Karpas-422 (cell line): ENCODE measurements at places on chromosomes 3 and 15. TPM values are rescaled to one million over a fixed set of nuclear protein-coding genes. Genes with fewer than 3 reads are reported as not detected.
A peak's percentile ranks its signal among the peaks of the same experiment; 100 is the strongest.

Gene GRAMD1C
- 1.4 and 4.0 TPM in 2 replicates for total RNA-seq

Gene TERC
- 1,199 and 1,851 TPM in 2 replicates for total RNA-seq

Gene PLCH1
- 0.34 and 0.51 TPM in 2 replicates for total RNA-seq

Gene GOLGA8T
- total RNA-seq, result not detected in 2 replicates

Gene UQCC5
- 23.4 and 29.7 TPM in 2 replicates for total RNA-seq

Gene CCNB2
- 35.4 and 65.2 TPM in 2 replicates for total RNA-seq

Gene LDHAL6B
- not detected in 2 replicates for total RNA-seq

Gene TMEM42
- 19.2 and 42.1 TPM in 2 replicates for total RNA-seq

Gene ASB14
- 0.04 TPM in 1 of 2 replicates, not detected in the other for total RNA-seq

Gene SPTBN5
- 0.11 and 0.22 TPM in 2 replicates for total RNA-seq

Gene CSTA
- total RNA-seq, result 3.8 and 10.5 TPM in 2 replicates

Gene PLA2G4F
- not detected in 2 replicates for total RNA-seq

Gene KBTBD12
- not detected in 2 replicates for total RNA-seq

Gene STAB1
- not detected in 2 replicates for total RNA-seq

Gene STARD5
- 0.22 and 0.87 TPM in 2 replicates for total RNA-seq

DNA sequence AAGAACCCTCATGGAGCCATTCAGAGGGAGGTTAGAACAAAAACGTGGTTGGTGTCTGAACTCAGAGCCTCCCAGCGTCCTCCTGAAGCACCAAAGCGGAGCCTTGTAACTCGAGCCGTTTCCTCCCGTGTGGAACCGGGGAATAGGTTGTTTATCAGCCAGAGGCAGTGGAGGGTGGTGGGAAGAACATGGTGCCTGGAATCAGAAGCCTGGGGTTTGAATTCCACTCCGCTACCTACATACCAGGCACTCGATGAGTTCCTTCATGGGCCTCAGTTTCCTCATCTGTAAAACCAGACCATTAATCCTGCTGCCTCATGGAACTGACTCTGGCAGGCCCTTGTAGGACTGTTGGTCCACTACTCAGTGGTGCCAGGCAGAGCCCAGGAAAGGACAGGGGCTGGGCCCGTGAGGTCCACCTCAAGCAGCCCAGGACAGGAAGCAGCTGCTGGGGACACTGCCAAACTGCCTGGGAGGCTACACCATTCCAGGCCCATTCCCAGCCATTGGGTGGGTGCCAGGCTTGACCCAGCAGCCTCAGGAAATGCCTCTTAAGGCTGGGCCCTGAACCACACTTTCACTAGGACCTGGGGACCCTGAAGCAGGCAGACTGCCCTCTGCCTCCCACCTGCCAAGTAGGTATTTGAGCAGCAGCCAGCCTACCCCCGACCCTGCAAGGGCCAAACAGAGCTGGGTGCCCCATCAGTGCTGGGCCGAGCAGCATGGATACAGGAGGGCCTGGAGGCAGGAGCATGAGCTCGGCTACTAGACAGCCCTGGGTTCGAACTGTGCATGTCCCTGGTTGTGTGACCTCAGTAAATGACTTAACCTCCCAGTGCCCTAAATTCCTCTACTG lies 33.4 kb downstream of the PRKCD start:
- H3K4me3 ChIP-seq, result no peak overlapping the region
- H3K36me3 ChIP-seq, result peaks cover 22% of the 10 kb centered on the region
- H3K27ac ChIP-seq, result peak overlapping the region; percentile 68
- peak; percentile 49 for DNase-seq
- H3K4me1 ChIP-seq, result peaks cover 89% of the 10 kb centered on the region
- H3K27me3 ChIP-seq, result no peaks in the 10 kb centered on the region

DNA sequence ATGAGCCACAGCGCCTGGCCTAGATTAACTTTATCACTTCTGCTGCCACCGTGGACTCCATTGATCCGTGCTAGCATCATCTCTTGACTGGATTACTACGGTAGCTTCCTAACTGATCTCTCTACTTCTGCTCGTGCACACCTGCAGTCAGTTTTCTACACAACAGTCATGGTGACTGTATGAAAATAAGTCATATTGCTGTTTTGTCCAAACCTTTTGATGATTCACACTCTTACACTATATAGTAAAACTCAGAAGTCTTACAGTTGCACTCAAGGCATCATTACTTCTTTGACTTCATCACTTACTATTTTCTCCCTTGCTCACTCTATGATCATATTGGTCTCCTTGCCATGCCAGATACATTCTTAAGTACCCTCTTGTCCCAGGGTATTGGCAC lies 10.1 kb downstream of the PDCD6IP start:
- H3K27ac ChIP-seq, result no peak overlapping the region
- no peak overlapping the region for H3K4me3 ChIP-seq
- H3K36me3 ChIP-seq, result peaks cover 36% of the 10 kb centered on the region
- H3K4me1 ChIP-seq, result peaks cover 9% of the 10 kb centered on the region
- H3K27me3 ChIP-seq, result no peaks in the 10 kb centered on the region
- DNase-seq, result no peak

DNA sequence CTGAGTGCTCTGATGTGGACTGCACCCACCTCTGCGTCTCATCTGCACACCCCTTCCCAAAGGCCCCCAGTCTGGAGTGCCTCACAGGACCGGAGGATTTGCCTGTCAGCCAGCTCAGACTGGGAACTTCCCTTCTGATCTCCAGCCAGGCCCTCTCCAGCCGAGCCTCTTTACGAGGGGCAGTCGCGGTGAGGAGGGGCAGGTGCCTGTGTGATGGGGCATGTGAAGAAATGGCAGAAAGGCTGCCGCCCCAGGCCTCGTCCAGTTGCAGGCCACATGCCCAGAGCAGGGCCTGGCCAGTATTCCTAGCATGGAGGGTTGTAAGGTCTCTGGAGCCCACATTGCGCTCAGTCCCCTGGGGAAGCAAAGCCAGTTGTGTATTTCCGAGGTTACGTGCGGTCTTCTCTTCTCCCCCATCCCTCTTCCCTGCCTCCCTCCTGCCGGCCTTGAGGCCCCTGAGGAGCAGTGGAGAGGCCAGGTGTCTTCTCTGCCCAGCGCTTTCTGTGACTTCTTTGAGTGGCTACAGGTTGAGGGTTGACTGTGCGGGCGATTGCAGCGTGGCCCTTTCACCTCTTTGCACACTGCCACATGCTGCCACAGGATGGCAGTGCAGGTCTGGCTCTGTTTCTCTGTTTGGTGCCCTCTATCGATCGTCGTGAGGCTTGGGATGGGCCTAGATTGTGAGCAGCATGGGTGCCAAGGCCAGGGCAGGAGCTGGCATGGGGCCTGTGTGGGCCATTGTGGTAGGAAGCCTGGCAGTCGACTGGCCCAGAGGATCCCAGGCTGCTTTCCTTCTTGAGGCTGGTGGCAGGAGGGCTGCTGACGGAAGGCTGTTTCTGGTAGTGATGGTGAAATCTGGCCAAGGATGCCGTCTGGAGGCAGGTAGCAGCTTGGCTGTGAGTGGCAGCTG lies 5.3 kb downstream of the CLK3 start:
- no peak overlapping the region for H3K27ac ChIP-seq
- H3K4me1 ChIP-seq, result peaks cover 17% of the 10 kb centered on the region
- DNase-seq, result peak; percentile 92
- H3K4me3 ChIP-seq, result no peak overlapping the region

GRCh38 chr3:37907371-37907770 lies 45.7 kb downstream of the CTDSPL start:
- no peak overlapping the region for H3K4me3 ChIP-seq
- no peaks in the 10 kb centered on the region for H3K4me1 ChIP-seq
- no peak for DNase-seq
- H3K36me3 ChIP-seq, result no peaks in the 10 kb centered on the region
- H3K27ac ChIP-seq, result no peak overlapping the region
- no peaks in the 10 kb centered on the region for H3K27me3 ChIP-seq

GRCh38 chr3:110526777-110527727 lies 544.6 kb upstream of the NECTIN3 start:
- H3K4me1 ChIP-seq, result no peaks in the 10 kb centered on the region
- DNase-seq, result no peak
- no peak overlapping the region for H3K27ac ChIP-seq
- no peak overlapping the region for H3K4me3 ChIP-seq

DNA sequence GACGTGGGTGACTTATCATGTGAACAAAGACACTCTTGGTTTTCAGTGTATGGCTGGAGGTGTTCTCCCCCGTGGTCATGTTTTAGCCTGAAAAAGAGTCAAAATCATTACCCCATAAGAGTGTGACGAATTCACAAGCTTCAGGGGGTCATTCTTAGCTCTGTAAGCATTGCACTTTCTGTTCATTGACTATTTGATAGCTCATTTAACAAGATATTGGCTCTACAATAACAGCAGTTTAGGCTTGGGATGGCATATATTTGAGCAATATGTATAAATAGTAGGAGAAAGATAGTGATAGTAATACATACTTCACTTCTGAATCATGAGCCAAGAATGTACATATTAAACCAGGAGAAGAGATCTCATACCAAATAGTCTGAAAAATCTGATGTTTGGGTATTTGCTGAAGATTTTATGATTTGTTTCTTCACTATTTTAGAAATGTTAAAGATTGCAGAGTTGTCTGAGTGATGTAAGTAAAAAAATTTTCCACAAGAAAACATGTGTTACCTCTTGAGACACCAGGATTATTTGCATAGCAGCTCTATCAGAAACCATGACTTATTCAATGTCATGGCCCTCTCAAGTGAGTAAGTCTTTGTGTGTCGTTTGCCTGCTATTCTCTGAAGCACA lies 996.0 kb downstream of the OTOL1 start:
- H3K4me3 ChIP-seq, result no peak overlapping the region
- no peaks in the 10 kb centered on the region for H3K27me3 ChIP-seq

DNA sequence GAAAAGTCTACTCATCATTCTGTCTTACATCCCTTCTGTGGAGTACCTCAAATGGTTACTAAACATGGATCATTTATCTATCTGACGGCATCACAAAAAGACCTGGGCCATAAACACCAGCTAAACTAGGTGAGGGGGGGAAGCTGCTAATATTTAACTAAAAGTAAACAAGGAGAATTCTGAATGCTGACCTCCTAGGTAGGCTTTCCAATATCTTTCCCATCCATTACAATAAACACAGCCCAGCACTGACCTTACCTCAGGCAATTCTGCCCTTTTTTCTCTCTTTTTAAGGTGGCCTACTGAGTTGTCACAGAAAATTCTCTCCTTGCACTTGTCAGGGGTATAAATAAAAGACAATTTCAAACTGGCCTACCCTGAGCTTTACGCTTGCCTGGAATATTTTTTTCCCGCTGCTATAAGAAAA lies 33.1 kb downstream of the USF3 start:
- peaks cover 14% of the 10 kb centered on the region; the same call in 1 of the 2 replicates for H3K36me3 ChIP-seq
- H3K4me3 ChIP-seq, result no peak overlapping the region
- DNase-seq, result no peak
- H3K4me1 ChIP-seq, result no peaks in the 10 kb centered on the region

DNA sequence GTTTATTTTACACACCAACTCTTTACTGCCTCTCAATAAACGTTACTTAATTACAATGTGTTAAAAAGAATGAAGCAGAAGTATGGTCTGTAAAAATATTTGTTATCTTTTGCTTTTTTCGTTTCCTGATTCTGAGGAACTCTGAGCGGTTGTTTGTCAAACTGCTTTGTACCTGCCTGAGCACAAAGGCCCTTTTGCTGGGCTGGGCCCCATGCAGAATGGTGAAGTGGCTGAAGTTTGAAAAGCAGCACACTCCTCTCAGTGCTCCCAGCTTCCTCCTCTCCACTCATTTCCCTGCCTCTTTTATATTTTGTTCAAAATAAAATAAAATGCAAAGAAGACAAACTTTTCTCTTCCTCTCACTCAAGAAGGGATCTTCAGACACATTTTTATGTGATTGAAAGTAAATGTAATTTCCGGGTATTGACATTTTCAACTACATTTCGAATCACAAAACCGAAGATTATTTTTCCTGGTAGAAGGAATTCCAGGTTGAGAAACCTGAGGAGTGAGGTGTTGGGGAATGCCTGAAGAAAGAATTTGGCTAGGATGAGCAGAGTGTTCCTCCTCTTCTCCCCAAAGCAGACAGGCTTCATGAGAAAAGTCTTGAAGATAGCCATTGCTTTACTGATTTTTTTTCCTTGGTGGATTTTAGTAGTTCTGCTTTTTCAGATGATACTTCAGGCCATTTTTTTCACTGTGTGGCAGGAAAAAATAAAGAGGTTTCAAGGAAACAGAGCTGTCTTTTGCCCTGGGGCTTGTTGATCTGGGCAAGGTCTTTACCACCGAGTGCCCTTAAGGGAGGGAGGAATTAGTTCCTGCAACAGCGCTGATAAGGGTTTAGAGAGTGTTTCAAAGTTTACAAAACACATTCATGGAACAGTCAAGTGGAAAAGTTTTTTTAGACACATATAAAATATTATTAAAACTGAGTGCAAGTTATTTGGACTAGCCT lies 229.8 kb downstream of the NFKBIZ start:
- no peaks in the 10 kb centered on the region for H3K27me3 ChIP-seq
- no peaks in the 10 kb centered on the region for H3K36me3 ChIP-seq
- no peaks in the 10 kb centered on the region for H3K4me1 ChIP-seq
- H3K4me3 ChIP-seq, result no peak overlapping the region
- DNase-seq, result no peak
- H3K27ac ChIP-seq, result no peak overlapping the region

DNA sequence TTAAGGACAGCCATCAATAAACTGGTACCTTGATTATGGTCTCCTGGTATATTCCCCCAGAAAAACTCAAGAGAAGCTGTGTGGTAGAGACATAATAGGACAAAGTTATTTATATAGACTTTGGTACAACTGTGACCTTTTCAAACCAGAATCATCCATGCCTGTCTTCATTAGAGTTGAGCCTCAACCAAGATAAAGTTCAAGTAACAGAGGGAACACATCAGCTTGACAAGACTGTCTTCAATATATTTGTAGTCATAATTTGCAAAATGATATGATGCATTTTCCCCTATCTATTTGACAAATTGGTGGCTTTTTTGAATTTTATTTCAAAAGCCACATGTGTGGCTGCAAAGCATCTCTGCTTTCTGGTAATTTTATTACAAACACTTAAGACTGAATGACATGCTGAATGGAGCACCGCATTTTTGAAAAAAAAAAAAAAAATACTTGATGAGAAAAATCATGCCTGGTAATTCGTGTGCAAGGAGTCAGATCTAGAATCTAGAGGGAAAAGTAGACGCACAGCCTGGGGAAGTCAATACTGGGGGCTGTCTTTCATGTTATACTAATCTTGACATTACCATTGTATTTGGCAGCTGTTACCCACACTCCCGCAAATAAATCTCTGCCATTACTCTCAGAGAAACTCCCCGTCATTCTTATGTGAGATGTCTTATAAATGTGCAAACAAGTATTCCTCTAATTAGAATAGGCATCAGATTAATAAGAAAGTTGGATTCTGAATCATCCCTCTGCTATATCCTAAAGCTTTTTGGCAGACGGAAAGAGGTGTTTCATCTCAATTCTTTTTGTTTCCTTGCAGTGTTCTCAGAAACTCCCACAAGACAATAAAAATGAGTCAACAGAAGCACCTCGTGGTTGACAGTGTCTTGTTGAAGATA lies 554.8 kb upstream of the CBLB start:
- no peak overlapping the region for H3K27ac ChIP-seq
- H3K36me3 ChIP-seq, result no peaks in the 10 kb centered on the region
- no peaks in the 10 kb centered on the region for H3K4me1 ChIP-seq
- H3K27me3 ChIP-seq, result no peaks in the 10 kb centered on the region
